ENCODE measurements at places on chromosomes 3 and 15.
A peak's percentile ranks its signal among the peaks of the same experiment; 100 is the strongest.

DNA sequence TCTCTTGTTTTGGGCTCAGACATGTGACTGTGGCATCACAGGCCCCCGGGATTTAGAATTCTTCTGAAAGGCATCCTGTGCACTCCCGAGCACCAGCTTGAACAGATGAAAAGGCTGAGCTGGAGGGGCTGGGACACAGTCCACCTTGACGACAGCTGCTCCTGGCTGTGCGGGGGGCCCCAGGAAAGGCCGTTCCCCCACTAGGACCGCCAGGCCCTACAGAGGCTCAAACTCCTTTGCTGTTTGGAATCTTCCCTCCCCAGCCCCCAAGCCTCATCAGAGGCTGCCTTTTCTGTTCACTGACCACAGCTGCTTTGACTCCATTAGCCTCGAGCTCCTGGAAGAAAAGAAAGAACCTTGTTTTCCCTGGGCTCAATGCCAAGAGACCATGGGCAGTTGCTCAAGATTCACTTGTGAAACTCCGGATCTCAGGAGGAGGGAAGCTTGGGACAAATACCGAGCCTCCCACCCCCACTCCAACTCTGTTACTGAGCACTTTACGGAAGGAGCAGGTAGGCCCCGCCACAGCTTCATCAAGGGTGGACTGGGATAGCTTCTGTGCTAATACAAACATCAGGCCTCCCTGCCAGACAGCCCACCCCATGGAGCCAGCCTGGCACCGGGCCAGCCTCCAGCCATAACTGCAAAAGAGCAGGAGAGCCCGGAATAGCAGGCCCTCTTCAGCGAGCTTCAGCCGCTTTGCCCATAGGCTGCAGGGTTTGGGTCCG, 15.7 kb downstream of the CIDEC start:
- DNase-seq: peak; percentile 50

DNA sequence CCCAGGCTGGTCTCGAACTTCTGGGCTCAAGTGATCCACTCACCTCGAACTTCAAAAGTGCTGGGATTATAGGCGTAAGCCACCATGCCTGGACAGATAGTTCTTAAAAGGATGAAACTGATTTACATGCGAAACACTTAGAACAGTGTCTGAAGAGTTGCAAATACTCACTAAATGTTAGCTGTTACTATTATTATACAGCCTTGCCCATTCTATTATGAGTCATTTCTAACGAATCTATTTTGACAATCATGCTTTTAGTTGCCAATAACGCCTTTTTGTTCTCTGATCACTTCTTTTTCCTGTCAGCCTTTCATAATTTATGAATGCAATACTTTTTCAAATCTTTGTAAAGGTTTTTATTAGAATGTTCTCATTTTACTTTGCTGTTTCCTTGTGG, 112.7 kb downstream of the SNRK start:
- no peak for DNase-seq

DNA sequence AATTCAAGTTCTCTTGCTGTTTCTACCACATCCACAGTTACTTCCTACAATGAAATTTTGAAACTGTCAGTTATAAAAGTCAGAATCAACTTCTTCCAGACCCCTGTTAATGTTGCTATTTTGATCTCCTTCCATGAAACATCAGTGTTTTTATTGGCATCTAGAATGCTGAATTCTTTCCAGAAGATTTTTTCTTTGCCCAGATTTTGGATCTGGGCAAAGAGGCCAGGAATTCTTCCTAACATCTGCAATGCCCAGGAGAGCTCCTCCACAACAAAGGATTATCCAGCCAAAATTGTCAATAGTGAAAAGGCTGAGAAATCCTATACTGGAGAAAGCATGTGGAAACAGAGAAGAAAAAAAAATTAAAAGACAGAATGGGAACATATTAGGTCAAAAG, 75.5 kb downstream of the SERPINI1 start:
- DNase-seq: no peak

DNA sequence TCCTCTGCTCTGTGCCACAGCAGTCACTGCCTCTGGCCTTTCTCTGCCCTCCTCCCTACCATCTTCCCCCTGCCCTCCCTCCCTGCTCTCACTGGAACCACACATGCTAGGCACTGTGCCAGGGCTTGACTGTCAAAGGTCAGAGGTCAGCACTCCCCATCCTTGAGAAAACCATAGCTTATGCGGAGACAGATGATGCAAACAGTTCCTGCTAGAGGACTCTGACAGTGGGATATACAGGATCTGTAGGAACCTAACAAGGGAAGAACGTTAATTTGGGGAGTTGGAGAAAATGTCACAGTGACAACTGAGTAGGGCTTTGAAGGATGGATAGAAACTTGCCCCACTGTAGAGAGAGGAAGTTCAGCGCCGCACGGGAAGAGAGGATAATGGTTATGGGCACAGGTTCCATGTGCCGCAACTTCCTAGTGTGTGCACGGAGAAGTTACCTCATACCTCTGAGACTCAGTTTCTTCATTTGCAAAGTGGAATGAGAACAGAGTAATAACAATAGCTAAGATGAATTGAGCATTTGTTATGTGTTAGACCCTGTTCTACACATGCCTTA, 29.3 kb upstream of the XYLB start:
- DNase-seq: no peak

DNA sequence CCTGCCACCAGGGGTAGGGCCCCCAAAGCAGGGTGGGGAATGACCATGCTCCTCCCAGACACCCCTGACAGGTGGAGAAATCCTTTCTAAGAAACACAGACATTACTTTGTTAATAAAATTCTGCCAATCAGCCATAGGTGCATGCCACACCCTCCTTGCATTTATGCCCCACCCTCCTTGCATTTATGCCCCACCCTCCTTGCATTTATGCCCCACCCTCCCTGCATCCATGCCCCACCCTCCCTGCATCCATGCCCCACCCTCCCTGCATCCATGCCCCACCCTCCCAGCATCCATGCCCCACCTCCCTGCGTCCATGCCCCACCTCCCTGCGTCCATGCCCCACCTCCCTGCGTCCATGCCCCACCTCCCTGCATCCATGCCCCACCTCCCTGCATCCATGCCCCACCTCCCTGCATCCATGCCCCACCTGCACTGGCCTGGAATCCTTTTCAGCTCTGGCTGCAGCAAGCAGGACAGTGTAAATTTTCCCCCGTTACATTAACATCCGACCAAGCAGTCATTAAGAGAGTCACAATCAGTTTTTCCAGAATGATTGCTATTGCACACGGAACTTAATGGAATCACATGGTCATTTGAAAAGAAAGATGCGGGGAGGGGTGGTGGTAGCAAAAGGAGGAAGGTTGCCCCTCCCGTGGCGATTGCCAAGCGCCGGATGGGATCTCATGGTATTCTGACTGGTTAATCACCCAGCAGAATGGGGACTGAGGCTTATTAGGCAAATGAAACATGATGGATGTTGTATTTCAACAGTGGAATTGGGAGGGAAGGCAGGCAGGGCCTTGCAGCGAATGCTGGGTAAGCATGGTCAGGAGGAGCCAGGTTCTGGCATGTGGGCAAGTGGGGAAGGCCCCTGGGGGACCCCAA, 91.2 kb downstream of the TLE3 start:
- DNase-seq: no peak

DNA sequence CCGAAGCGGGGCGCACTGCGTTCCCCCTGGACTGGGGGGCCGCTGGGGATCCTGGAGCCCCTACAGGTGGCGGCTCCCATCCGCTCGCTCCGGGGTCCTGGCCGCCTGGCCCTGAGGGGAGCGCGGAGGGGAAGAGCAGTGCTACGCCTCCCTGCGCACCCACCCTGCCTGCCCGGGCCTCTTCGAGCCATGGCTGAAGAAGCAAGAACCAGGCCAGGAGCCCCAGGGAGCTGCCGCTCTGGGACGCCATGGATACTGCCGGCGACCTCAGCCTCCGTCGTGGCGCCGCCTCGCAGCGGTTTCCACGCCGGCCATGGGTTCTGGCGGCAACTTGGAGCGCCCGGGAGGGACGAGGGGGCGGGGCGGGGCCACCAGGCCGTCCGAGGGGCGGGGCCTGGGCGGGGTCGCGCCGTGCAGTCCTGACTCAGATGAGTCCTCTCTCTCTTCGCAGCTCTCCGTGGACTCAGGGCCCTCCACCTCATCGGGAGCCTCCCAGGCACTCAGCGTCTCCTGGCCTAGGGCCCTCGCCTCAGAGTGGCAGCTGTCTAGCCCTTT, 50.9 kb downstream of the MYL3 start:
- DNase-seq: peak; percentile 3

DNA sequence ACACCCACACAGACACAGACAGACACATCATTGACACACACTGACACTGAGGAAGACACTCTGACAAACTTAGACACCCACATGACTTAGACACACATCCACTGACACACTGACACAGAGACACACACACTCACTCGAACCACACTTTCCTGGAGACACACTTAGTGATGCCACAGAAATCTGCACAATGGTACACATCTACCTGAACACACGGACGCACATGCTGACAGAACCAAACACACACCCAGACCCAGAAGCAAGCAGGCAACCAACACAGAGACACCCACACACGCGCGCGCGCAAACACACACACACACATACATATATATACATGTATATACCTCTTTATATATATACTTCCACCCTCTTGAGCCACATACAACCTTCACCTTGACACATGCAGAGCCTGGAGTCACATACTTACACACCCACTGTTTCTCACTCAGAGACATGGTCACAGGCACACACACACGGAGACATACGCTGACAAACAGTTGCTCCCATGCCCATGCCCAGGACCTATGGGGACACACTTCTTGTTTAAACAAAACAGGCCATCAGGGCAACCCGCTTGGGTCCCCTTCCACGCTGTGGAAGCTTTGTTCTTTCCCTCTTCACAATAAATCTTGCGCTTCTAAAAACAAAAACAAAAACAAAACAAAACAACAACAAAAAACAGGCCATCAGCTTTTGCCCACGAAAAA, 913 bp upstream of the SCN5A start:
- DNase-seq: no peak

DNA sequence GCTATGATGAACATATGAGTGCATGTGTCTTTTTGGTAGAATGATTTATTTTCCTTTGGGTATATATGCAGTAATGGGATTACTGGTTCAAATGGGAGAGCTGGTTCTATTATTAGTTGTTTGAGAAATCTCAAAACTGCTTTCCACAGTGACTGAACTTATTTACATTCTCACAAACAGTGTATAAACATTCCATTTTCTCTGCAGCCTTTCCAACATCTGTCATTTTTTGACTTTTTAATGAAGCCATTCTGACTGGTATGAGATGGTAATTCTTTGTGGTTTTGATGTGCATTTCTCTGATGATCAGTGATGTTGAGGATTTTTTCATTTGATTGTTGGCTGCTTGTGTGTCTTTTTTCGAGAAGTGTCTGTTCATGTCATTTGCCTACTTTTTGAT, 1124.2 kb downstream of the NAALADL2 start:
- DNase-seq: peak; percentile 63

DNA sequence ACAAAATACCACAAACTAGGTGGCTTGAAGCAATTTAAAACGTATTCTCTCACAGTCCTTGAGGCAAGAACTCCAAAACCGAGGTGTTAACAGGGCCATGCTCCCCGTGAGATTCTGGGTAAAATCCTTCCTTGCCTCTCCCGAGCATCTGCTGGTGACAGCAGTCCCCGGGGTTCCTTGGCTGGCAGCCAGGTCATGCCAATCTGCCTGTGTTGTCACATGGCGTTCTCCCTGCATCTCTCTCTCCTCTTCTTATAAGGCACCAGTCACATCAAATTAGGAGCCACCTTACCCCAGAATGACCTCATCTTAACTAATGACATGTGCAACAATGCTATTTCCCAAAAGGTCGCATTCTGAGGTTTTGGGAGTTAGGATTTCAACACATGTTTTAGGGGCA, 26.3 kb upstream of the LRRN1 start:
- no peak for DNase-seq

- DNase-seq: no peak
These were observed 608.5 kb upstream of the AGTR1 start for GRCh38 chr3:148089171-148089570.

DNA sequence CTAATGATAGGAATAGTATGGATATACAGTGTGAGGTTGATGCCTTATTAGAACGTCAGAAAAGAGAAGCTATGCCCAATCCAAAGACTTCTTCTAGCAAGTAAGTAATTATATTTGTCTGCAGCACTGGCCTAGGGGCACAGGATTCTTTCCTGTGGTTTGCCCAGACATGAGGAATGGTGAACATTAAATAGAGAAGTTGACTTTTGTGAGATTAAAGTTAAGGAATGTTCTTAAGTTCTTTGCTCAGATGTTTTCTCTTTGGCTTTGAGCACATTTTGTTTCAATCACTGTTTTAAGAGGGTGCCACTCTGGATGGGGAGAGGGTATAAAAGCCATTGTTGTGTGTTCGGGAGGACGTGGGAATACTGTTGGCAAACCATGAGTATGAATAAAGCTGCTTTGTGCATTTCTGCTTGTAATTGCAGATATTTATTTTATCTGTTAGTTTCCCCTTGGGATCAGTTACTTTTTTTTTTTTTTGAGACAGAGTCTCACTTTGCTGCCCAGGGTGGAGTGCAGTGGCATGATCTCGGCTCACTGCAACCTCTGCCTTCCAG, 8.3 kb downstream of the KIF23 start:
- DNase-seq: no peak

GRCh38 chr15:89776274-89777072, at the start of gene MESP2:
TSS of gene MESP2 (plus strand) at chr15:89776332. CDS start at chr15:89776358, 26 bp downstream.
- DNase-seq: peak; percentile 51

All from GM04504 (cell line).